Naive thymus-derived CD8-positive, alpha-beta T cell (primary cell): ENCODE measurements at places on chromosomes 6 and 20.

- DNase-seq, result no peak
These were observed 170.8 kb upstream of the ZNF217 start for GRCh38 chr20:53764415-53764800.

- DNase-seq, result no peak
These were observed 290.3 kb upstream of the STXBP5 start for GRCh38 chr6:146913842-146914488.

- no peak for DNase-seq
These were observed 52.0 kb downstream of the ITCH start for GRCh38 chr20:34415079-34415478.

GRCh38 chr20:21265261-21266190, 37.6 kb upstream of the XRN2 start:
- DNase-seq, result no peak

DNA sequence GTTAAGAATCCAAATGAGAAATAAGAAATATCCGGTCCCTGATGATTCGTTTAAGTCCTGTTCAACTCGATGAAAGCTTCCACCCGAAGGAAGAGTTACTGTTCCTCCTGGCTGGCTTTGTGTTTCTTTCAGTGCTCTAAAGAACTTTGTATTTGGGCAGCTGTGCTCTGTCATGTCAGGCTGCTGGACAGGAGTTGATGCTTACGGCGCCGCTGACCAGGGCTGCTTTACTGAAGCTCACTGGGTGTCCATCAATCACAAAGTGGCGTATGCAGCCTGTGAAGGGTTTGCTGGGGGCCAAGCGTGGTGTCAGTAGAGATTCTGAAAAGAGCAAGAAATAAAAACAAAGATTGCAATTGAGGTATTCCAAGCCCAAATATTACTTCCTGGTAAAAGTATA, 21.9 kb downstream of the FAM229B start:
- DNase-seq, result no peak

DNA sequence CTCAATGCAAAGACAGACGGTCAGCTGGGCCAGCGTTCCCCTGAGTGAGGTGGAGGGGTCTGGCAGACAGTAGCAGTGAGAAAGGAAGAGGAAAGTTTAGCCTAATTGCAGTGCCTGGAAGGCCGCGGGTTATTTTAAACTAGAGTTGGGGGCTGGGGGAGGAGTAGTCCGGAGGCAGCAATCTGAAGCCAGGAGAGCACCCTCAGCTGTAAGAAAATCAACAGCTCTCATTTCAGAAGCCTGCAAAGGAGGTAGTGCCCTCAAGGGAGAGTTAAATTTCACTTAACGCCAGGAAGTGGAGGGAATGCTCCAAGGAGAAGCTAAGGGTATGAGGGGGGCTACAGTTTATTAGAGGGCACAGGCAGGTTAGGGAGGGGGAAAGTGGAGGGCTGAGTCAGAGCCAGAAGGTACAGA, 26.9 kb downstream of the RING1 start:
- no peak for DNase-seq

DNA sequence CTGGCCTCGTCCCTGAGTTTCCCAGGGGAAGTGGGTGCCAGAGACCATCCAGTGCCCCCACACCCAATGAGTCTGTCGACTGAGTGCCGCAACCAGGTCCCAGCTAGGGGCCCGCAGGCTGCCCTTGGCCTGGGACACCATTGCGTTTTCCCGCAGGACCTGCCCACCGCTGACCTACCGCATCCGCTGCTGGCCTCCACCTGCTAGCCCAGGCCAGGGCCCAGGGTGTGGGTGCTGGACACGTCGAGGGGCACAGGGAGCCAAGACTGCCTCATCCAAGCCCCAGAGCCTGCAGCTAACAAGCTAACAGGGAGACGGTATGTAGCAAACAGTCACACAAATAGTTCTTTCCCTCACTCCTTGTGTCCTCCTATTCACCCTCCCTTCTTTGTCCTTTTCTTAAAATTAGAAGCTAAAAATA, 97.7 kb downstream of the TMEM242 start:
- DNase-seq, result no peak

- no peak for DNase-seq
These were observed 16.8 kb downstream of the MYLK4 start for GRCh38 chr6:2733736-2734480.

GRCh38 chr6:31366693-31367470, 9.9 kb upstream of the HLA-B start:
- DNase-seq, result peak; percentile 89

GRCh38 chr20:21615617-21616080, 89.8 kb upstream of the PAX1 start:
- DNase-seq, result no peak

DNA sequence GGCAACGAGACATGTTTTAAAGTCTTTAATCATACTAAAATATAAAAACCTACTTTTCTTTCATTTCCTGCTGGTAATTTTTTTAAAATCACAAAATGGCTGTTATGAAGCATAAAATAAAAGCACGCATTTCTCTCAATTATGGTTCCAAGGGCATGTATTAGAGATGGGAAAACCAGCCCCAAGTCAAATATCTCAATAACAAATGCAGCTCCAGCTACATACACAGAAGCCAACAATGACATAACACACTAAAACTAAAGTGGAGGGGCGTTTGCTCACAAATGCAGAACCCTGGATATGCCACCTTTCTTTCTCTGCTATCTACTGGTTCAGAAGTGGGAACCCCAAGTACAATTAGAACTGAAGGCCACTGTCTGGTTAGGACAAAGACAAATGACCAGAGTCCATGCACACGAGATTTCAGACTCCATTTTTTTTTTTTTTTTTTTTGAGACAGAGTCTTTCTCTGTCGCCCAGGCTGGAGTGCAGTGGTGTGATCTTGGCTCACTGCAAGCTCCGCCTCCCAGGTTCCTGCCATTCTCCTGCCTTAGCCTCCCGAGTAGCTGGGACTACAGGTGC, 27.8 kb downstream of the EZR start:
- no peak for DNase-seq

DNA sequence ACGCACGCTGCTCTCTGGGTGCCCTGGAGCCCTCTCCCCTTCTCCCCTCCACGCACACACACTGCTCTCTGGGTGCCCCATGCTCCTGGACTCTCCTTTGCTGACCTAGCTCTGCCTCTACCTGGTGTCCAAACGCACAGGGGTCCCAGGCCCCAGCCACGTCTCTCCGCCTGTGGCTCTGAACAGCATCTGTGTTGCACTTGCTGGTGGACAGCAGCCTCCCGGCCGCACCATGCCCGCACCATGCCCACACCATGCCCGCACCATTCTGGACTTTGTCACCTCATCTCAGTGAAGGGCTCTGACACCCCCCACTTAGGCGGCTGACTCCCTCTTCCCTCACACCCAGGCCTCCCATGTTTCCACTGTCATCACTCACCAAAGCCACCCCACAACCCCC, 21.8 kb downstream of the TCFL5 start:
- DNase-seq, result no peak

DNA sequence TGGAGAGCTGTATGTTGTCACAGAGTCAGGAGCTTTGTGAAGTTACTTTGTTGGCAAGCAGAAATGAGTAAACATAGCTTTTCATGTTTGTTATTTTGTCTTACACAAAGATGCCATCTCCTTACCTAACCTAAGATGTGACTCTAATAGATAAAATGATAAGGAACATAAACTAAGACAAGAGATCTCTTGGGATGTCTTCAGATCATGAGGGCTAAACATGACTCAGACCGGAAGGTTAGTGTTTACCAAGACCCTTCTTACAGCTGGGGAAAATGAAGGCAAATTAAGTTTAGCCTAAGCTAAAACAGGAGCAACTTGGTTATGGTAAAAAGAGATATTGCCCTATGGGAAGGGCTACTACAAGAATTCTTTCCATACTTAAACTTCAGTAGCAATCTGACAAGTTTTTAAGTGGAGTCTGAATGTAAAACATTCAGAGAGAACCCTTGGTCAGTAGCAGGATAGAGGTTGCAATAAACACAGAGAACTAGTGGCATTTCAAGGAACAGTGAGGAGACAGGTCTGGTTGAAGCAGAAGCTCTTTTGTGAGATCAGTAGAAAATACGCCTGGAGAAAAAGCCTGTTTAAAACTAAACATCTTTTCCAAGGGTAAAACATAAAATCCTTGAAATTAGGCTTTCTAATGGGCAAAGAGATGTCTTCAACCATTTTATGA, 29.9 kb downstream of the SGK1 start:
- no peak for DNase-seq

- DNase-seq, result no peak
These were observed 20.4 kb downstream of the ZNF337 start for GRCh38 chr20:25676164-25676809.

GRCh38 chr20:39674842-39675241, 712.7 kb downstream of the DHX35 start:
- no peak for DNase-seq

DNA sequence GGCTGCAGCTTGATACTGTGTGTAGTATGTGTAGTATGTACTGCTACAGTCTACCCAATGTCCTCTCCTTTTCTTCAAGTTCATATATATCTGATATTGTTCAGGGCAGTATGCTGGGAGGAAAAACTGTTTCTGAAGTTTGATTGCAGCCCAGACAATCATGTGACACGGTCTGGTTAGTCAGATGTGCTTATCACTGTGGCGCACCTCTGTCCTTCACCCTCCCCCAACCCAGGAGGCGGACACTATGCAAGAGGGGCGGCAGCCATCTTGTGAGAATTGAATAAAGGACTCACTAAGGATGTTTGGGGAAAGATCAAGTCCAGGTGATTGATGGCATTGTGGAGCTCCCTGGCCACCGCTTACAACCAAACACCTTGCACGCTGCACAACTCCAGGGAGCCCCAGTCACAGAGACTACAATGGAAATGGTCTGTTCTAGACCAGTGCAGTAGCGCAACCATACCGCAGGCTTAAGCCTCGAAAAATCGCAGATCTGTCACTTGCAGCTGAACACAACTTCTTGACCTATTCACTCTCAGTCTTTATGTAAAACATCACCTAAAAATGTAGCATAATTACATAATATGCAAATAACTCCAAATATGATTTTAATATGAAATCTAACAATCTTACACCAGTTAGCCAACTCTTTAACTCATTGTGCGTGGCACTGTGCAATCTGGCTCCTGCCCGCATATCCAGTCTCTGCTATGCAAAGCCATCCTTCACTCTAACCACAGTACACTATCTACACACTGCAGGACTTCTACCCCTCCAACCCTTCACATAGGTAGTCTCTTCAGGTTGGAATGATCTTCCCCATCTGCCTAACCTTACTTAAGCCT, 79.3 kb downstream of the VGLL2 start:
- DNase-seq, result no peak

- DNase-seq, result no peak
These were observed 204.9 kb upstream of the ID4 start for GRCh38 chr6:19632230-19632629.

DNA sequence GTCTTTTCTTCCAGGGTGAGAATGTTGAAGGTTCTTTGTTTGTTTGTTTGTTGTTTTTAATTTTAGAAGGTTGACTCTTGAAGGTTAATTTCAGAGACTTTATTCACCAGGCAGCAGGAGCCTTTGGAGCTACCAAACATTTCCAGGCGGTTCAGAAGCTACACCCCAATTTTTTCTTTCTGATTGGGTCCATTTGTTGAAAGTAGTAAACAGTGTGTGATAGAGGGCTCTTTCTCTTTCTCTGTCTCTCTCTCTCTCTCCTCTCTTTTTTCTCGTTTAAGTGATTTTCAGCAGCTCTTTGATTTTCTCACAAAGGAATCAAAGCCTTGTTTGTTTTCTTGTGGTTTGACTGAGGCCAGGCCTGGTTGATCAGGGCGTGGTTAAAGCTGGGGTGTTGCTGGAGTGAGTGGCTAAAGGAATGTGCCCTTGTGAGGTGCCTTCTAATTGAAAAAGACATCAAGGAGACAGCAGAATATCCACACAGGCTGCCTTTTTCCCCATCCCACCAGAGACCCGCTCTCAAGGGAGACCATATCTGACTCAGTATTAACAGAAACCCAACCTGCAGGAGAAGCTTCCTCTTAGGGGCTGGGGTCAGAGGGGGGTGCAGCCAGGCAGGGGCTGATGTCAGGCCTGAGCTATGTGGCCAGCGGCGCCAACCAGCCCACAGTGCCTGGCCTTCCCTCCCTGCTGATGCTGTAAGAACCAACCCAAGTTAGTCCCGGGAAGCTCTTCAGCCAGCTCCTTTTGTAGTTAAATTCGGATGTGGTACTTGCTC, 40.4 kb upstream of the NAA20 start:
- no peak for DNase-seq

- DNase-seq, result no peak
These were observed 64.1 kb upstream of the BEND6 start for GRCh38 chr6:56890683-56891429.

- DNase-seq, result no peak
These were observed 139.6 kb upstream of the INSM1 start for GRCh38 chr20:20228351-20228750.

GRCh38 chr6:77650098-77650663, 2.7 kb upstream of the MEI4 start:
- no peak for DNase-seq

- no peak for DNase-seq
These were observed 118.8 kb upstream of the NRN1 start for GRCh38 chr6:6125495-6125894.

DNA sequence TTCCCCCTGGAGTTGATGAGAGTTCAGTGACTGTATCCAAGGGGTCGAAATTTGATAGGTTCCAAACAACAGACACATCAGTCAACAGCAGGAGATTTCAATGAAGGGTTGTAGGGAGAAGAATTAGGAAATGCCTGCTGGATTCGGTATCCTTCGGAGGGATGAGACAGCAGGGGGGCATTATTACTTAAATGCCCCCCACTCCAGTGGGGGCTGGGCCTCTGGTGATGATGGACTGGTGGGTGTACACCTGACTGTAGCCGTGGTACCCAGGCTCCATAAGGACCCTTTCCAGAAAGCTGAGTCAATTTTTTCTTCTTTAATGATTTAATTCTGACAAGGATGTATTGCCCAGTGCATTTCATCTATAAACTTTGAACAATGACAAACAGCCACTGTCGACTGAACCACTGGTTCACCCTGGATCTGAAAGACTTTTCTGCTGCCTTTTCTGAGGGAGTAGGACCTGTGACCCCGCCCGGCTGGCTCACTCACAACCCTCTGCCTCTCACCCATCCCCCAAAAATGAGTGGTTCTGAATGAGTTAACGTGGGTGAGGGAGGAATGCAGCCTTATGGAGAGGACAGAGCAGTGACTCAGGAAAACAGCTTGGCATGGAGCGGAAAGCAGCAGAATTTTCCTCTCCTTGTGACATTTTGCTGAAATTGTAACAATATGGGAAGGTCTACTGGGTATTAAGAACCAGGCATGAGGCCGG, 41.0 kb downstream of the ZMYND8 start:
- DNase-seq, result no peak

DNA sequence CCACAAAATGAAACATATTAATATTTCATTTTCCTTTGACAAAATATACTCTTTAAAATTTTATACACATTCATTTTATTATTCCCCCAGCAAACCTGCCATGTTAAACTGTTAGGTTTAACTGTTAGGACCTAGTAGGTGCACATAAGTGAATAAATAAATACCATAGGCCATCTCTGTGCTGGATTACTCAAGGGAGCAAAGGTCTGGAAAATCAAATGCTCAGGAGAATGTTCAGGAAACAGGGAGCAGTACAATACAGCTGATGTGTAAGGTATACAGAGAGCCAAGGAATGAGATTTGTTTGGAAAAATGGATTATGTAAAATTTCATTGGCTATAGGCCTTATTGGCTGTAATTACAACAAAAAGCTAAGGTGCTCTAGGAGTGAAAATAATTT, 339.3 kb downstream of the BCKDHB start:
- no peak for DNase-seq
